Activated CD4-positive, CD25-positive, alpha-beta regulatory T cell treated with anti-CD3 and anti-CD28 coated beads, Interleukin-2, amount 50 U/mL, for 72 hours (primary cell): ENCODE measurements at places on chromosomes 1 and 21.
A peak's percentile ranks its signal among the peaks of the same experiment; 100 is the strongest.

GRCh38 chr1:185360714-185361113, 43.7 kb upstream of the IVNS1ABP start:
- DNase-seq, result no peak

DNA sequence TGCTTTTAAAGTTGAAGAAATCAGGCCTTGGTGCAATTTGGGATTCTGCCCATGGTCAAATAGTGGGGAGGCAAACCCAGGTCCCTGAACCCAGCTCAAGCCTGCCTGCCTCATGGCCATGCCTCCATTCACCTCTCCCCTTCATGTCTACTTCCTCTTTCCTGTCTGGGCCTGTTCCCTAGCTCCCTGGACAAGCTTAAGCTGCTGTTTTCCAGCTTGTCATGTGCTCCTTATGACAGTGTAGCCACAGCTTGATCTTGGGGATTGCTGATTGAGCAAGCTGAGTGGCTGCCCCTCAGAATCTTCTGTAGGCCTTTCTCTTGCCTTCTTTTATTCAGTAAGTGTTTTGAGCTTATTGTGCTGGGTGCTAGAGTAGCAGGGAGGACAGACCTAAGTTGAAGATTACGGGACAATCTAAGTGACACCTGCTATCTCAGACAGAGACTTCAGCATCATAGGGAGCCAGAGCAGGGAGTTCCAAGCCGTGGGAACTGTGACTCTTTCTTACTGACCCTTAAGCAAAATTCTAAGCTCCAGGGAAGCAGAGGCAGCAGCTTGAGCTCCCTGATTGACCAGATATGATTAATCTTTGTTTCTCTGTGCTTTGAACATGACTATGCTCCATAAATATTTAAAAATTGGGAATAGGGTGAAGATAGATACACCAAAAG, 520 bp upstream of the MR1 start:
- peak; percentile 38 for DNase-seq

DNA sequence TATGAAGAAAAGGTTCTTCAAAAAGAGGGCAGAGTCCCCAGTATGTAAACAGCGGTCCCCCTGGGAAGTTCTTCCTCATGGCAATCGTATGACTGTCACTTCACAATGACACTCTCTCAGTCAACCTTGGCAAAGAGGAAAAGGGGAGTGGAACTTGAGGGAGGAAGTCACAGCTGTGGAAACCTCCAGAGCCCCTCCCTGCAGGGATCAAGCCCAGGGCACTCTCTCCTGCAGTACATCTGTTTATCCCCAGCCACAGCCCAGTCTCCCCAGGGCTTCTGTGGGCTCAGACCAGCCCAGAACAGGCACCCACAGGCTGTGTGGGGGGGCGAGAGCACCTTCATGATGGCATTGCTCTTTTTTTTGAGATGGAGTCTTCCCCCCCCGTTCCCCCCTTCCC, 2.0 kb downstream of the ATP13A2 start:
- no peak for DNase-seq

GRCh38 chr21:21003701-21004100, 5.5 kb downstream of the NCAM2 start:
- DNase-seq, result no peak
